ENCODE measurements at places on chromosomes 3 and 15.

DNA sequence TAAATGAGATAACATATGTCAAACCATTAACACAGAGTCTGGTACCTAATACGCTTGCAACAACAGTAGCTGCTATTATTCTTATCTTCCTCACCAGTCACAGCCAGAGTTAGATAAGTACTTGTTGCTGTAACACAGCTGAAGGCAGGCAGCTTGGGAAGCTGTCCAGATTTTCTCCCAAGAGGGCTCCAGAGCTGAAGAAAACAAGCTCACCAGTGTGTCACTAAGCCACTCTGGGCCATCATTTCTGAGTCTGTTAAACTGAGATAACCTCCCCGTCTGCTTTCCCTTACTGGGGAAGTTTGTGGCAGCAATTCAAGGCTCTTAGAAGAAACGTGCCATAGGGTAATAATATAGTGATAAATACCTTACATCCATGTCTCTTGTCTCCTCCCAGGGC lies 226.3 kb downstream of the TAFA4 start:
- no peak for DNase-seq

- no peak for DNase-seq
Measured at GRCh38 chr3:43733459-43734384, 43.0 kb downstream of the ABHD5 start.

DNA sequence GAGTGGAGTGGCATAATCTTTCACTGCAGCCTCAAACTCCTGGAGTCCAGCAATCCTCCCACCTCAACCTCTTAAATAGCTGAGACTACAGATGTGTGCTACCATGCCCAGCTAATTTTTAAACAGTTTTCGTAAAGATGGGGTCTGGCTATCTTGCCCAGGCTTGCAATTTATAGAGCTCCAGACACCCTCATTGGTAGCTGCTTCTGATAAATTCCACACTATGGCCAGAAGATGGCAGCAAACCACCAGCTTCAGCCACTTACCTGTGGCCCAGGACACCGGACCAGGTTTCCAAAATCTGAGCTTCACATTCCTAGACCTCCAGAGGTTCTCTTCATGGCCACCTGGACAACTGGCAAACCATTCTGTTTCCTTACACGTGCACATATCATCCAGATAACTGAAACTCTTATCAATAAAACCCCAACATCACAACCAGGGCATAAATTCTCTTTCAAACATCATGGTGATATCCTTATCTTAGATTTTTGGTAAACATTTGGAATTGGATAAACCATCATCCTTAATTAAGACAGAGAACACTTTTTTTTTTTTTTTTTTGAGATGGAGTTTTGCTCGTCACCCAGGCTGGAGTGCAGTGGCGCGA lies 28.9 kb downstream of the FBXW12 start:
- peak; percentile 32 for DNase-seq

- DNase-seq = no peak
Measured at GRCh38 chr3:167749209-167749608, 13.7 kb downstream of the SERPINI1 start.

GRCh38 chr3:132210476-132211346 lies 106.5 kb upstream of the ACP3 start:
- no peak for DNase-seq

DNA sequence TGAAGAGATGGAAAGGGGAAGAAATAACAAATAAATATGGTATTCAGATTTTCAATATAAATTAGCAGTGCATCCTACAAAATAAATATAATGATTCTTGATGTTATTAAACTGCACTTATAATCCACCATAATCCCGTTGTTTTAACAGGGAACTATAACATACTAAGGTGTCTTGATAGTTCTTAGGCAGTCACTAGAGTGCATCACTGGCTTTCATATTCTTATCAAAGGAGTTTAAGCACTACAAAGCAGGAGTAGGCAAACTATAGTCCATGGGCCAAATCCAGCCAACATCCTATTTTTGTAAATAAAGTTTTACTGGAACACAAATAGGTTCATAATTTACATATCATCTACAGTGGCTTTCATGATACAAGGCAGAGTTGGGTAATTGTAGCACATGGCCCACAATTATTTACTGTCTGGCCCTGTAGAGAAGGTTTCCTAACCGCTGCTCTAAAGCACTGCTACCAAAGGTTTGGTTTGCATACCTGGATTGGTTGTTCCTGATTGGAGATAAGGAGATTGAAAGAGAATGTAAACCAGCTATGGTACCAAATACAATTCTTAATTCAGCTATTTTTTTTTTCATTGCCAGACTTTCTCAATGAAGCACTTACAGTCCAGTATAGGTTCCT lies 104.3 kb downstream of the ZNF280D start:
- no peak for DNase-seq

- no peak for DNase-seq
Measured at GRCh38 chr3:139380575-139380974, 8.9 kb downstream of the COPB2 start.

DNA sequence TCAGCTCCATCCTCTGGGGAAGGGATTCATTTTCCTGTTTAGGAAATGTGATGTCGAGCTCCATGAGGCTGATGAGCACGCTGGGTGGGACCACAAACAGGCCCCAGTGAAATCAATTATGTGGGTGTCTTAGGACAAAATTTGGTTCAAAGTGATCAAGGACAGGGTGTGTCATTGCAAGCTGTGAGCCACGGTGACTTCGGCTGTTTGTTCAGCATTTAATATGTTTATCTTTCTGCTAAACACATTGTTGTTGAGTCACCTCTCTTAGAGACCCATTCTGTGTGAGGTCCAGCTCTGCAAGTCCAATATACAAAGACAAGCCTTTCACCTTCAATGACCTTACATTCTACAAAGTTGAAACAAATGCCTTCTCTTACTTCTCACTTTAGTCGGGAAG lies 41.3 kb downstream of the SSR3 start:
- no peak for DNase-seq

DNA sequence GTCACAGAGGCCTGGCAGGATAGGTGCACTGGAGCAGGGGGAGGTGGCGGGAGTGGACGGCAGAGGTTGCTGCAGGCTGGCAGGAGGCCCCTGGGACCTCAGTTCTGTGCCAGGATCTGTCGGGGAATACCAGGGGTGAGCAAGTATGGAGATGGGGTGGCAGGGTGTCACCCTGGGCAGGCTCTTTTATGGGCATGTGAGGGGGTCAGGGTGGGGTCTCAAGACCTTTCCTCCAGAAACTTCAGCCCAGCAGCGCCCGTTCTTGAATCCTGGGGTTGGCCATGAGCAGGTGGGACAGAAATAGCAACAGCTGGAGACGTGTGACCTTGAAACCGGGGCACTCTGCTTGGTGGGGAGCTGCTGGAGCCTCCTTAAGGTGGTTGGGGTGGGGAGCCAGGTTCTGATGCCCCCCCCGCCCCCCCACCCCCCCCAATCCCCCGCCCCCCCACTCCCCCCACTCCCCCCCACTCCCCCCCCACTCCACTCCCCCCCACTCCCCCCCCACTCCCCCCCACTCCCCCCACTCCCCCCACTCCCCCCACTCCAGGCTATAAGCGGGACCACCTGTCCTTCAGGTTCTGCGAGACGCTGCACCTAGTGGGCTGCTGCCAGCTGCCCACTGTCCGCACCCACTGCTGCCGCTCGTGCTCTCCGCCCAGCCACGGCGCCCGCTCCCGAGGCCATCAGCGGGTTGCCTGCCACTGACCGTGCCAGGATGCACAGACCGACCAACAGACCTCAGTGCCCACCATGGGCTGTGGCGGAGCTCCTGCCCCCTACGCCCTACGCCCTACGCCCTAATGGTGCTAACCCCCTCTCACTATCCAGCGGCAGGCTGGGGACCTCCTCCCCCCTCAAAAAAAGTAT lies 84.9 kb downstream of the TBC1D2B start:
- no peak for DNase-seq

GRCh38 chr3:18402239-18402799 lies 22.8 kb downstream of the SATB1 start:
- DNase-seq = no peak

GRCh38 chr3:37766797-37767776 lies 94.6 kb upstream of the CTDSPL start:
- DNase-seq = no peak

- no peak for DNase-seq
Measured at GRCh38 chr15:40310993-40311392, 3.3 kb upstream of the PLCB2 start.

- no peak for DNase-seq
Measured at GRCh38 chr3:73029321-73029796, 32.1 kb upstream of the EBLN2 start.

DNA sequence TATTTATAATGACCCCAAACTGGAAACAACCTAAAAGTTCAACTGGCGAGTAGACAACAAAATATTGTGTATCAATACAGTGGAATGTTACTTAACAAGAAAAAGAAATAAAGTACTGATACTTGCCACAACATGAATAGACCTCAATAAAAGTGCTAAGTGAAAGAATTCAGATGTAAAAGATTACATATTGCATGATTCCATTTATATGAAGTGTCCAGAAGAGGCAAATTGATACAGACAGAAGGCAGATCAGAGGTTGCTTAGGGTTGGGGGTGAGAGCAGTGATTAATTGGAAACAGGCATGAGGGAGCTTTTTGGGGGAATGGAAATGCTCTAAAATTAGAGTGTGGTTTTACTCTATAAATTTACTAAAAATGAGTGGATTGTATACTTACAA lies 183.3 kb downstream of the SATB1 start:
- DNase-seq = no peak

DNA sequence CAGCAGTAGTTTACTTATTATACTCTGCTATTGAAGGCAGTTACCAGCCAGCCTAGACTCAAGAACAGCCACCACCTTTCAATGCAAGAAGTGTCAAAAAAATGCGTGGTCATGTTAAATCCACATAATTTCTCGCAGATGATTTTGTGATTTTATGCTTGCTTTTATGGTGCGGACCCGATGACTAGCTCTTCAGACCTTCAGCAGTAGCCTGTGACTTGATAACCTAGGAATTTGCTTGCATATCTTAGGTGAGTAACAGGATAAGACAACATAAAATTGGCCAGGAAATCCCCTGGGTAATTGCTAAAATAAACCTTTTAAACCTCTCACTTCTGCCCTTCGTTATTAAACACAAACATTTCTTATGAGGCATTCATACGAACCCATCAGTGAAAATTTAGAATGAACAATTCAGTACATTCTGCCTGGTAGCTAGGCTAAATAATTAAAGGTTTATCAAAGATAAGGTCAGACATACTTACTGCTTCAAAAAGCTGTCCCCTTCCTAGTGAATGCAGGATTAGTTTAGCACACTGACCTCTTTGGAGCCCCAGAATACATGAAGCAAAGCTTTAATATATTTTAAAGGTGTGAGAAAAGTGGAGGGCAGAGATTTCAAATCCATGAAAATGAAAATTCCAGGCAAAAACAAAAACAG lies 798.8 kb downstream of the OTOL1 start:
- no peak for DNase-seq

- no peak for DNase-seq
Measured at GRCh38 chr3:155995525-155996370, 124.6 kb upstream of the KCNAB1 start.

DNA sequence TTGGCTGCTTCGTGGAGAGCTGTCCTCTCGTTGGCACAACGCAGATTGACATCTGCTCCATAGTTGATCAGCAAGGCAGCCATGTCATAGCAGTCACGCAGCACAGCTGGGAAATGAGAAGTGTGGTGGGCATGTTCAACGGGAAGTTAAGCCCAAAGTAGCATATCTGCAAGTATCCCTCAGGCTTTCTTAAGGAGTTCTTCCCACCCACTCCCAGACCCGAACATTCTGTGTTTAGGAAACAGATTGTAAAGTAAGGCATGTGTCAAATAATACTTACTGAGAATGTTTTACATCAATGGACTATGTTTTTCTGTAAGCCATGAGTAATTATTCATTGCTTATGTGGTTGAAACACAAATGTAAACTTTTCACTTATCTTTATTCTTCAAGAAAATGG lies 9.2 kb downstream of the ASB14 start:
- DNase-seq = no peak

DNA sequence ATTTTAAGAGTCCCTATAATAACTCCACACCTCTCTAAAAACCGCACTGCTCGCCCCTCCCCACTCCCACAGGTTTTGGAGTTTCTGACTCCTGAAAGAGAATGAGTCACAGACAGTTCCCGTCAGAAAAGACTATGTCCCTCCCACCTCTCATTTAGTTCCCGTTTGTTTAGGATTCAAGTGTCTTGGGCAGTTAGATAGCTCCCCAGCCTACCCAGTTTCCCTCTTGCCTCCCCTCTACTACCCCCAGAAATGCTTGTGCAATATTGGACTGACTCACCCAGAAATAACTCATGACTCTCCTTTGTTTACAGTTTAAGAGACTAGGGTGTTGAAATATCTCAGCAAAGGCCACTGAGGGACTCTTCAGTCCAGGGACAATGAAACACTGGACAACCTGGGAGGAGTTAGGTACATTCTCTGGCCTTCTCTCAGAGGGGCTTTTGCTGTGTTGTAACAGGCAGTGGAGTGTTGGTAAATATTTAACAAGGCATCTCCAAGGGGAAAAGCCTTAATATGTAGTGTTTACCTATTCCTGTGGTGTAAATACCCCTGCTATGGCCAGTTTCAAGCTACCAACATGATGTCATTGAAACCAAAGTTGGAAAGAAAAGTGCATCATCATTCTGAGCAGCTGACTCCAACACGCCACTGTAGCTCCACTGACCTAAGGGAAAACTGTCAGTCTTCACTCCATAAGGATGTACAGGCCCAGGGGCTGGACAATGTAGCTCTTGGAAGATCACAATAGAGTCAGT lies 96.1 kb upstream of the CHD2 start:
- peak; percentile 40 for DNase-seq

DNA sequence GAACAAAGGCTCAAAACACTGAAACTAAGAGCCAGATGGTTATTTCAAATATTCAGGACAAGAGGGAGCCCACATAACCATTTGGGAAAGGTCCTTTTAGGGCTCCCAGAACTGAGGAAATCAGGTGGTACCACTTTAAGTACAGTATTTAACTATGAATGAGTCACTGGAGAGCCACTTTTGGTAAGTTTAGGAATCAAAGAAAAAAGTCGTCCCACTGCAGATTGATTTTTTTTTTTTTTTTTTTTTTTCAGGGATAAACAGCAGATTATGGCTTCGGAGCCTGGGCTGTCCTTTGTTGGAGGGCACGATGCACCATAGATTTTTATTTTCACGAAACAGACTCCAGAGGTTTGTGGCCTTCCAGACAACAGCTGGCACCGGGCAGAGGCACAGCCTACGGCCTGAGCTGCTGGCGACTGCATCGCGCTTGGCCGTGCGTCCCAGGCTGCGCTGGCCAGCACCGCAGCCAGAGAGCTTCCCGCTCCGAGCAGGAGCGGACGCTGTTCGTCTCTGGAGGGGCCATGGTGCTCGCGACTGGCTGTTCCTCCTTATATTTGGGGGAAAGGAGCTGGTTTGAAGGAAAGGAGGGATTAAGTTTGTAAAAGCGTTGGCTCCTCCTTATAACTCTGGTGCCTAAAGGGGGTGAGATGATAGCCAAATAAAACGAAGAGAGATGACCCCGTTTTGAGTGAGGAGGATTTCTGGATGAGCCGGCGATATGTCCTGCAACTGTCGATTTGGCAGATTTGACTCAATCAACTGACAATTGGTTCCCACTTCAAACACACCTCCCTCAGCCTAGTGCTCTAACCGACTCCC lies 152.9 kb upstream of the GOLIM4 start:
- no peak for DNase-seq

Measured in stimulated activated CD8-positive, alpha-beta memory T cell treated with anti-CD3 and anti-CD28 coated beads, Interleukin-7, amount 100 ng/mL, for 4 hours (primary cell).